Stimulated activated CD8-positive, alpha-beta memory T cell treated with anti-CD3 and anti-CD28 coated beads, Interleukin-12 subunit alpha, Interleukin-12 subunit beta, amount 100 ng/mL, for 1 hour (primary cell): ENCODE measurements at places on chromosomes 7 and 10.

- DNase-seq, result no peak
These were observed 537.2 kb downstream of the XPNPEP1 start for GRCh38 chr10:109386101-109386500.

DNA sequence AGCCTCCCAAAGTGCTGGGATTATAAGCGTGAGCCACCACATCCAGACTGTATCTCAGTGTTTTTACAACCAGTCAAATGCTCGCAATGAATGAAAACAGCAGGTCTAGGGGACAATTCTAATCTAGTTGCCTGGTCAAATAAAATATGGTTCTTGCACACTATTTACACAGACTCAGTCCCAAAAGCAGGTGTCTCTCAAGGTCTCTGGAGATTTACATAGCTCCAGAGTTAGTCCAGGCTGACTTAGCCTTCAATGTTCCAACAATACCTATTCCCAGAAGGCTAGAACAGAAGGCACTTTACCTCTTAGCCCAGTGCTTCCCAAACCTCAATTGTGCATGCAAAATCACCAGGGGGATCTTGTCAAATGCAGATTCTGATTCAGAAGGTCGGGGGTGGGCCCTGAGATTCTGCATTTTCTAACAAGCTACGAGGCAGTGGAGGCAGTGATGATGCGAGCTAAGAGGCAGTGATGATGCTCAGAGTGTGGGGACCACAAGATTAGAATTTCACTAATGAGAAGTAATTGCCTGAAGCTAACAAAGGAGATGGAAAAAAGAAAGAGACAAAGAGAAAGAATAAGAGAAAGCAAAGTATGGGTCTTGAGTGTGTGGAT, 6.4 kb downstream of the KIAA1549 start:
- DNase-seq, result no peak

GRCh38 chr7:4200546-4201094, 481.5 kb upstream of the FOXK1 start:
- DNase-seq, result no peak

DNA sequence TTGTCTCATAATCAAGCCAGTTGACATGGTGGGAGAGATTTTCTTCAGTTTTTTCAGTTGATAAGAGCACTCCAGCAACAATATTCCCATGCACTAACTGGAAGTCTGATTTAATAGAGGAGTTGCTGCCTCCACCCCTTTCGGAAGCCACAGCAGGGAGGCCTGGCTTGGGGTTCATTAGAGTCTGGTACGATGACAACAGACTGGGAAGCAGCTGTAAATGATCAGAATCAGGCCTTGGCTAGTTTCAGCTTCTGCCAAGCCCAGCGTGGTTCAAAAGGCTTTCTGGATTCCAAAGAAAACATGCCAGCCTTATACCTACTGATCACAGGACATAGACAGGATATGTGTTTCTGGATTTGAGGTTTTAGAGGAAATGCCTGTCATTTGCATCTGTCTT, 274.0 kb downstream of the CSTF2T start:
- no peak for DNase-seq

DNA sequence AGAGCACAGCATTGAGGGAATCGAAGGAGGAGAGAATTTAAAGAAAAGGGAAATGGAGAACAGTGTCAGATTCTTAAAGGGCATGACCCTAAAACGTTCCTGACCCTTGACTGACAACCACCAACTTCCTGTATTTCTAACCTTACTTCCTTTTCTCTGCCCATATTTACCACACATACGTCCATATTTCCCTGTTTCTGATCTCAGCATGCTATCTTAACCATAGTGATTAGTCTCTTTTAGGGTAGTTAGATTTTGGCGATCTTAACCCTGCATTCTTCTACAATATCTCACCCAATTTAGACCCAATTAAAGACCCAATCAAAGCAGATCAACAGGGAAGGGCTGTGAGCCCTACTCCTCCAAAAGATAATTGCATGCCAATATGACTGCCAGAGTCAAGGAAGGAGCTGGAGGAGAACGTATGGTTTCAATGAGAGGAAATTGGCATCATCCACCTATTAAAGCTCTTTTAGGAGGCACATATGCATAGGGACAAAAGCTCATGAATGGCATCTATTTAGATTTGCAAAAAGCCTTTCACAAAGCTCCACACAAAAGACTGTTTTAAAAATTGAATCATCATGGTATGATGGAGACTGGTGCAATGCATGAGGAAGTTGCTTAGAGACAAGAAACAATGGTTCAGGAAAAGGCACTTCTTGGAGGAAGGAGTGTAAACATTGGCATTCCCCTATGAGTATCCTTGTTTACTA, 49.0 kb upstream of the ARHGAP12 start:
- DNase-seq, result no peak

DNA sequence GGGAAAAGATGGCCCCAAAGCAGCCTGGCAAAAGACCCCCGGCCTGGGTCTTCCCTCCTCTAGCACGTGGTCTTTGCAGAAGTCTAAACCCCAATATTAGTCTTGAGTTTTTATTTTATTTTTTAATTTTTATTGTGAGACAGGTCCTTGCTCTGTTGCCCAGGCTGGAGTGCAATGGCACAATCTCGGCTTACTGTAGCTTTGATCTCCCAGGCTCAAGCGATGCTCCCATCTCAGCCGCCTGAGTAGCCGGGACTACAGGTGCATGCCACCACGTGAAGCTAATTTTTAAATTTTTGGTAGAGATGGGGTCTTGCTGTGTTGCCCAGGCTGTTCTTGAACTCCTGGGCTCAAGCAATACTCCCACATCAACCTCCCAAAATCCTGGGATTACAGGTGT, 40.3 kb upstream of the MXI1 start:
- DNase-seq, result no peak
